Activated CD4-positive, CD25-positive, alpha-beta regulatory T cell treated with anti-CD3 and anti-CD28 coated beads, Interleukin-2, amount 50 U/mL, for 16 hours (primary cell): ENCODE measurements at places on chromosomes 4 and X.

- DNase-seq = no peak
Observed at GRCh38 chr4:48173056-48173991, 39.3 kb upstream of the TXK start.

DNA sequence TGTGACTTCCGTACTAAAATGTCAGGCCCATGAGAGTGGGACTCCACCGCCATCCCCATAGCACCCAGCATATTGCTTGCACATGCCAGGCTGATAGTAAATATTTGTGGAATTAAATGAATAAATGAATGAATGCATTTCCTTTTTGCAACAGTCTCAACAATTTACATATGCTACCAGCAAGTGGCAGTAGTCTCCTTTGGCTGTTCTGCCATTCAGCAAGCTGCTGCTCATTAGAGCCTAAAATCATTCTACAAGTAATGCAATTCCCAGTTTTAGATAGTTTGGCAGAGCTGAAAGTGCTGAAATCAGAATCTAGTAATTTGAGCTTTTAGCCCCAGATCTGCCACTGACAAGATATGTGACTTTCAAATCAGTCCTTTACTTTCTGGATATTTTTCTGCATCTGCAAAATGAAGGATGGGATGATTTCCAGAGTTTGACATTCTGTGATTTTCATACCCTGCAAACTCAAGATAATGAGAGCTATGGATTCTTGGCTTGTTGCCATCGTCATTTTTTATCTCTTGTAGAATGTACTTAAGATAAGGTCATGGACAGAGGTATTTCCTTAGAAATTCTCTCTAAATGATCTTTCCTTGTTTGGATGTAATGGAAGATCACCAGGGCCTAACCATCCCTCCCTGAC, 35.7 kb upstream of the INTS6L start:
- no peak for DNase-seq

GRCh38 chr4:21678711-21679110, 269.9 kb downstream of the KCNIP4 start:
- no peak for DNase-seq

- DNase-seq = no peak
Observed at GRCh38 chrX:47483306-47484268, 565 bp upstream of the ZNF41 start.

DNA sequence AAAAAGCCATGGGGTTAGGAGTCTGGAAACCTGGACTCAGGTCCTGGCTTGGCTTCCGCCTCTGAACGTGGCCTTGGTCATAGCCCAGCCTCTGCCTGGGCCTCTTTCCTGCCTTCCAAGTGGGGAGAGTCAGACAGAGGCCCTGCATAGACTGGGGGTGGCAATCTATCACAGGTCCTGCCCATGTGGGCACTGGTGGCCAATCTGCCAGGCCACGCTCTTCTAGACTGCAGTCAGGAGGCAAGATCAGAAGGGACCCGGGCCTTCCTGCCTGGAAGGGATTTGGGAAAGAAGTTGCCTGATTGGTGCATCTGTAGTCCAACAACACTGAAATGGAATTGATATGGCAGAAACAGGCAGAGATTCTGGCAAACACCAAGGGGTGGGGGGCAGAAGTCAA, 46.1 kb downstream of the CNGA2 start:
- no peak for DNase-seq

DNA sequence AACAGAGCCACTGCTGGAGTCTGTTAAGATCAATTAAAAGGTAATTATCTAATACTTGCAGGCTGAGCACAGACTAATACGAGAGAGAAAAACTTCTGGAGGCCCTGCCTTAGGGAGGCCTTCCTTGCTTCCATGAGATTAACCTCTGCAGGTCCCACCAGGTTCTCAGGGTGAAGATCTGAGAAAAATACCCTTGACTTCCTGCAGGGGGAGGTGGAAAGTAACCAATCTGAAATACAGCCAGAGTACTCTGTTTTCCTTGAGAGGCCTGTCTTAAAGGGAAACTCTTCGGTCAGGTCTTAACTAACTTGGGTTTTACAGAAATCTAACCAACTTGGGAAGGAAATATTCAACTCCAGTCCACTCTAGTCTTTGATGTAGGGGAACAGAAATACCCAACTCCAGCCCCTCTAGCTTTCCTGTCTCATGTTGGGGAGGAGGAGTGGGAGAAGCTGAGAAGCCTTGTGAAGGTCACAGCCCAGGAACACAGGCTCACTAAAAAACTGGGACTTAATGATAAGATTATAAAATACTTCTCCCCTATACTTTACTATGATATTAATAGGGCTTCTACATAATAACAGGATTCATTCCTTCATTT, 77.1 kb downstream of the TBCK start:
- DNase-seq = no peak

GRCh38 chrX:116499780-116500179, 37.0 kb upstream of the CT83 start:
- no peak for DNase-seq

DNA sequence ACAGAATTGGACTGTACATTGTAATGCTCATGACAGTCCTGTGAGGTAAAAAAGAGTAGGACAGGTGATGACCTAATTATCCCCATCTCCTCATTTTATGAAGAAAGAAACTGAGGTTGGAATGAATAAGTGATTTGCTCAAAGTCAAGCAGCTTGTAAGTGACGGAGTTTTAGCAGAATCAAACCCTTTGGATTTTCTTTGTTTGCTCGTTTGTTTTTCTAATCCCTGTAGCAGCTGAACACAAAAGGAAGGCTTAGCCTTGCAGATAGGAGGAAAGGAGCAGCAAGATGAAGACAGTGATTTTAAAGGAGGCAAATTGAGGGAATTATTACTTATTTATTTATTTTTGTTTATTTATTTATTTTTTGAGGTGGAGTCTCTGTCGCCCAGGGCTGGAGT, 528.4 kb upstream of the AMOT start:
- DNase-seq = no peak

- no peak for DNase-seq
Observed at GRCh38 chr4:21476757-21477156, 471.8 kb downstream of the KCNIP4 start.

DNA sequence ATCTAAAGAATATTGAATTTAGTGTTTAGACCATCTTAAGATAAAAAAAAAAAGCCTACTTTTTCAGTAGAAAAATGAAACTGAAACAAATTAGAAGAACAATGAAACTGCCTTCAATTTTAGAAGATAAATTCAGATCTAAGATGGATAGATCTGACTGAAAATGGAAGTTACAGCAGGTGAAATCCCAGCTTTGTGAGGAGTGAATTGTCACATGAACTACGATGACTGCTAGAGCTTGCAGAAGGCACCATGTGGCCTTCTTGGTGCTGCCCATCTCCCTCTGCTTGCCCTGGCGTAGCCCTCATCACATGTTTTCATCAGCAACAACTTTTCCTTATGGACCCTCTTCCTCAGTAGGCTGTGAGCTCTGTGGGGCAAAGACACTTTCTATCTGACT, 51.4 kb upstream of the EMCN start:
- DNase-seq = no peak

GRCh38 chr4:123477711-123478209, 81.2 kb downstream of the SPRY1 start:
- no peak for DNase-seq

DNA sequence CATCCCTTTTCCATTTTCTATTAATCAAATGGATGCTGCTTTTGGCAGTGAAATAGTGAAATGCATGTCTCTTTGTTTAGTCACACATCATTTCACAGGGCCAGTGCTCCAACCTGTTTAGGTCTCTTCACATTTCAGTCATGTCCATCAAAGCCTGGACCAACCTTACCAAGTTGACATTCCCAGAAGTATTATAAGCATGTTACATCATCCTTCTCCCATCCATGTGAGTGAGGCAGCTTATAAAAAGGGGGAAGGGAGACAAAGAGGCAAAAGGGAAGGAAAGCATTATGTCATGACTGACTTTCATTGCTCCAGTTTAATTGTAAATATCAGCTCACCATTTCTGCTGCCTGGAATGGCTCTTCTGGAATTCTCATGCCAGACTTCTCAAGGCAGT, 94.4 kb downstream of the NWD2 start:
- no peak for DNase-seq
